ENCODE measurements at places on chromosomes 6 and 20.
A peak's percentile ranks its signal among the peaks of the same experiment; 100 is the strongest.

GRCh38 chr6:3309391-3310050 lies 50.8 kb downstream of the PSMG4 start:
- no peak for DNase-seq

DNA sequence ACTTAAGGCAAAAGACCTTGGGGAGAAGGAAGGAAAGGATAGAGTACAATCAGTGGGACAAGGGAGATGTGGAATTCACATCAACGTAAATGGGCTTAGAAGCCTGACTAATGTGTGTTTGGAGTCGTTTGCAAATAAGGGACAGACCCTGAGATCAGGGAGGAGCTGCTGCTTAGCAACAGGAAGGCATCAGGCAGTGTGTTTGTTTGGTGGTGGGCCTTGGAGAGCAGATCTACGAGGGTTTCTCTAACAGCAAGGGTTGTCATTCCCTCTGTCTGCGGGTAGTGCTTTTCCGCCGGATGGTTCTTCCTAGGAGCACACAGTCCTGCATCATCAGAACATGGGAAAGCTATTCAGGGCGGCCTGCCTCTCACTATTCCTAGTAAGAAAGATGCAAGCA lies 40.4 kb downstream of the C6orf118 start:
- no peak for DNase-seq

DNA sequence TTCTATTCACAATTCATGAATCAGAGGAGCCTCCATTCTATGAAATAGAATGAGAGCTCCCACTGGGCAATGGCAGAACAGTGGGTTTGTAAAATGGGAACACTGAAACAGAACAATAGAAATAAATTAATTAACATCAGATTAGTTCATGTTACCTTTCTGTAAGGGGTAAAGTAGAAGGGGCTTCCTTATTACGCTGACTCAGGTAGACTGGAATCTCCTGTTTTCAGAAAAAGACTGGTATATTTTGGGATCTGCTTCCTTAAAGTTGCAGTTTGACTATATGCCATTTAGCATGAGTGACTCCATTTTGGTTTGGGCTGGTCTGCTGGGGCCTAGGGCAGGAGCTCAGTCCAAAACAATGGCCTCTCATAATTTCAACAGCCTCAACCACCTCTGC lies 52.8 kb upstream of the ZFAND3 start:
- no peak for DNase-seq

DNA sequence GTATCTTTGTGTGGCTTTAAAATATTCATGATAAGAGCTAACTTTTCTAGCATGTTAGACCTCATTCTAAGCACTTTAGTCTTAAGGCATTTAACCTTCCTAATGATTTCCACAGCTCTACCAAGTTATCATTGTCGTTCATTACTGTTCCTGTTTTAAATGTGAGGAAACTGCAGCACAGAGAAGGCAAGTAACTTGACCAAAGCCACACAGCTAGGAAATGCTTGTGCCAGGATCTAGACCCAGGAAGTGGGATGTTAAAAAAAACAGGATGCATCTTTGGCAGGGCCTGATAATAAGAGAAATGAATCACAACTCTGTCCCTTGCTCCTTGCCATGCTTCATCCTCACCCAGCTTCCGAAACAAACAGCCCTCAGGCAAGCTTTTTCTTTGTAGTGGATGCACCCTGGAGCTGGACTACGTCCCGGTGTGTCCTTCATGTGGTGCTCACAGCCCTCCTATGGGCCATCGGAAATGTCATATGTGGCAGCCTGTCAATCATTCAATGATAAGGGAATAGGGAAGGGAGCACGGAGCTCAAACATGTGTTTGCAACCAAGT lies 196.9 kb upstream of the RREB1 start:
- no peak for DNase-seq

- no peak for DNase-seq
Observed at GRCh38 chr20:21099751-21100577, 6.2 kb downstream of the LINC00237 start.

DNA sequence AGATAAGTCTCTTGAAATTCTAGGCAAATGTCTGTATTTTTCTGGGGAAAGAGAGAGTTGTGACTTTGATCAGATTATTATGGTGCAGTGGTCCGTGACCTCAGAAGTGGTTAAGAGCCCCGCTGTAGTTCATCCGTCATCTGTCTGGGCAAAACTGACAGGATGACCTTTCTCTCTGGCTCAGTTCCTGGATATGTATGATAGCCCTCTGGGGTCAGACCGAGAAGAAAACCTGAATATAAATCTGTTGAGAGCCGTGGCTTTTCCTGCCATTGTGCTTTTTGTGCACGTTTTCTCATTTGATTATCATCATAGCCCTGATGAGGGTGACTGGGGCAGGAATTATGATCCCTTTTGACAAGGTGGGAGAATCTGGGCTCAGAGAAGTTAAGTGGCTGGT lies 26.5 kb downstream of the GHRH start:
- DNase-seq: no peak

GRCh38 chr20:56616716-56617115 lies 12.4 kb upstream of the TFAP2C start:
- no peak for DNase-seq

DNA sequence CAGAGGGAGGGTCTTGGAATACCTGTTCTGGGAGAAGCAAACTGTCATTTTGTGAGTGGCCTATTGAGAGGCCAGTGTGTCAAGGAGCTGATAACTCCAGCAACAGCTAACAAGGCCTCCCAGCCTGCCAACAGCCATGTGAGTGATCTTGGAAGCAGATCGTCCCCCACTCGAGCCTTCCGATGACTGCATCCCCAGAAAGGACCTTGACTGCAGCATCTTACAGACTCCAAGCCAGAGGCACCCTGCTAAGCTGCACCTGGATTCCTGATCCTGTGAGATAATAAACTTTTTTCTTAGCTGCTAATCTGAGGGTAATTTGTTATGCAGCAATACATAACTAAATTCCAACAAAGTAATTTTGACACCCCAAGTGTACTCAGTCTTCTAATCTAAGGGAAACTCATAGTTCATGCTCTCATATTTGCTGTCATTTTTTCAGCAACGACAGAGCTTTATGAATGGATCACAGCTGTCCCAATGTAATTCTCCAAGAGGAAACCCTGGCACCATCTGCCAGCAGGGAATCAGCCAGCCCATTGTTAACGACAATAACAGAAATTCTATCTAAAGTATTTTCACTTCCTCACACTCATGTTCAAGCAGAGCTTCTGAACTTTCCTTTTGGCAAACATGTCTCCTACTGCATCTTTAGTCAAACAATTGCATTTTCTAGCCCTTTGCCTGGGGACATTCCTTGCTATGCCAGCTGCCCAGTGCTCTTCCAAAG lies 470.2 kb upstream of the BTBD3 start:
- no peak for DNase-seq

GRCh38 chr20:6180531-6180930 lies 57.7 kb upstream of the FERMT1 start:
- DNase-seq: no peak

- DNase-seq: no peak
Observed at GRCh38 chr6:138897031-138897430, 91.0 kb downstream of the REPS1 start.

DNA sequence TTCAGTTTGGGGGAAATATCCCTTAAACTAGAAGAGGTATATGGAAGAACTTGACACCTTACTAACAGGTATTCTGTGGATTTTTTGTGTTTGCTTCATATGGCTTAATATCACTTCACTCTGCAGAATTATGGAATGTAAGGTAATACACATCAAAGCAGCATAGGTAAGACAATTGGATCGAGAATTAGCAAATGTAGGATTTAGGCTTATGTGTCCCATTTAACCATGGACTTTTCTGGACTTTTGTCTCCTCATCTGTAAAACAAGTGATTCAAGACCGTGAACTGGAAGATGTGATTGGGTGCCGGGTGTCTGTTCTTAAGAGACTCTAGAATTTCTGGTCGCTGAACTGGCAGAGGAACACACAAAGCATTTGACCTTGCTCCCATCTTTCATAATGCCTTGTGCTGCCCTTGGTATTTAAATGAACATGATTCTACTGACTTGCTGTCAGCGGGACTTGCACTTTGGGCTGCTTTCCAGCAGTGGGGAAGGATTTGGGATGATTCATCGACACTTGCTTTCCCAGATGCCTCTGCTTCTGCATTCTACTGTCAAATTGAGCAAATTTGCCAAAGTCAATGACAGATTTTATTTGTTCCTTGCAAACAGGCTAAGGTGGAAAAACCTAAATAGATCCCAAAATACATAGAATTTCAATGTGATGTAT lies 199.8 kb downstream of the PLCB1 start:
- no peak for DNase-seq

- no peak for DNase-seq
Observed at GRCh38 chr6:66516377-66516776, 809.4 kb upstream of the EYS start.

DNA sequence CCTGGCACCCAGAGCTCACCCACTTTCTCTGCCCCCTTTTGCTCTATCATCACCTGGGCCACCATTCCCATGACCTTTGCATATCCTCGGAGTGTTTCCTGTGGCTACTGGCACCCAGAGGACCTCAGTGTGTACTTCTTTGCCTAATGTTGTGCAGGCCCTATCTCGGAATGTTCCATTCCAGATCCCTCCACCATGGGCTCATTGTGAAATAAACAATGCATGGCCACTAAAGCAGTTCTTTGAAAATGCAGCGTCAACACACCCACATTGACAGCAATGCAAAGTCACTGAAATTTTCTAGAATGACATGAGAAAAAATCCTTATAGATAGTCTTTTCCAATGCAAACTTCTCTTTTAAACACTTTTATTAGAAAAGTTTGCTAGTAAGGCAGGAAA lies 72.9 kb upstream of the AGPAT4 start:
- no peak for DNase-seq

DNA sequence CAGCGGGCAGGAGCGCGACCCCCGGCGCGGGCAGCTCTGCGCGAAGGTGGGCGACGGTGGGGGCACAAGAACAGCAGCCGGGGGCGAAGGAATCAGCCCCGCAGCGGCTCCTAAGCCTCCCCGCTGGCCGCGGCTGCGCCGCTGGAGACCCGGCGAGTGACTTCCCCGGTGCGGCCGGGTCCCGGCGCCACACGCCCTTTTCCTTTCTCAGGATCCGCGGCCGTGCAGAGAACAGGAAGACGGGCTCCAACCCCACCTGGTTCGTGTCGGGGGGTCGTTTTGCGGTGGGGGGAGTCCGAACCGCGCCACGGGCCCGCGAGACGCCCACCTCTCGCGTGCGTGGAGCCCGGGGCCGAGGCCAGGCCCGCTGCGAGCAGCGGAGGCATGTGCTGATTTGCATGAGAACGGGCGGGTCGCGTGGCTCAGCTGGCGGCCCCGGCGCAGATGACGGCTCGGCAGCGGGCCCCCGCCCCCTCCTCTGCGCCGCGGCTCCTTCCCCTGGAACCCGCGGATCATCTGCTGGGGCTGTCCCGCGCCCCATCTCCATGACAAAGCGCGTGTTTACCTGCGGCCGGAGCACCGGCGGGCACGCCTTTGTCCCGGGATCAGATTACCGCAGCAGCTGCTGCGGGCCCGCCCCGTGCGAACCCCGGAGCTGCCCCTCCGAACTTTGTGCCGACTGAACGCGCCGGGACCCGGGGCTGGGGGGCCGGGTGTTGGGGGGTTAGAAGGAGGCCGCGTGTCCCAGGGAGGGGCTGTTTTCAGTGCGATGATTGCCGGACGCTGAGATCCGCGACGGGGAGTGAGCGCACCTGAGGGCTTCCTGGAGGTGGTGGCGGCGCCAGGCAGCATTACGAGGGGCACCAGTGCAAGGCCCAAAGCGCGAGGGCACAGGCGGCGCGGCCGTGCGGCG lies 4.9 kb upstream of the DLL1 start:
- peak; percentile 64 for DNase-seq

DNA sequence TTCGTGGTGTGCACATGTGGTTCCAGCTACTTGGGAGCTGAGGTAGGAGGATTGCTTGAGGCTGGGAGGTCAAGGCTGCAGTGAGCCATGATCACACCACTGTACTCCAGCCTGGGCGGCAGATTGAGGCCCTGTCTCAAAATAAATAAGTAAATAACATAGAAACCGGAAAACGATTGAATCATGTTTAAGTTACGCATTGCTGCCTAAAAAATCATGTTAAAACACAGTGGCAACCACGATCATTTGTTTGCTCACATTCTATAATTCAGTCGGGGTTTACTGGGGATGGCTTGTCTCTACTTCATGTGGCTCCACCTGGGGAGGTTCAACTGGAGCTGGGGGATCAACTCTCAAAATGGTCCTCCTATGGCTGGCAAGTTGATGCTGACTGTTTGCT lies 8.2 kb upstream of the CDKN1A start:
- DNase-seq: no peak

- DNase-seq: no peak
Observed at GRCh38 chr20:43726811-43727338, at the start of gene GTSF1L. GTSF1L (minus strand) TSS chr20:43727002; CDS start chr20:43726694, 308 bp downstream.

DNA sequence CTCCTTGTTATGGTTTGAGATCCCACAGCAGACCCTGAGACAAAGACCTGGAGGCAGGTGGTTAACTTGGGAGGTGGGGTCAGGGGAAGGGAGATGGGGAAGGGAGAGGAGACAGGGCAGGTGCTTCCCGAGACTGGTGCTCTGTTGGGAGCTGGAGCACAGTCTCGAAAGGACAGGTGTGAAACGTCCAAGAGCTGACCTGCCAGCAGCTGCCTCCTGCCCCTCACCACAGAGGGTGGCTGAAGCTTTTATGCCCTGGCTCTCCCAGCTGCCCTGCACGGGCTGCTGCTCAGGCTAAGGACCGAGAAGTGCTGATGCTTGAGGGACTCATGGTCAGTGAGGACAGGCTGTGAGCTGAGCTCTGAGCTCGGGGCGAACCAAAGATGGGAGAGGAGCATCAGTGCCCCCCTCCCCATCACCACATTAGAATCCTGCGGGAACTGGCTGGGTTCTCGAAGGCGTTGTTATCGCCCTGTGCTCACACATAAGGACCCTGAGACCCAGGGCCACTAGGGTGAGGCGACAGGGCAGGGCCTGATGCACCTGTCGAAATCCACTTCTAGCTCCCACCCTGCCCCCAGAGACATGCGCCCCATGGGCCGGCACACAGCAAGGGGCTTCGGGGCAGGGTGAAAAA lies 25.3 kb upstream of the CD93 start:
- DNase-seq: no peak

- DNase-seq: no peak
Observed at GRCh38 chr6:161837854-161838253, 564.0 kb upstream of the AGPAT4 start.

GRCh38 chr6:79630380-79630882 lies 698 bp upstream of the SH3BGRL2 start:
- DNase-seq: no peak

GRCh38 chr6:133456439-133456838 lies 215.3 kb downstream of the EYA4 start:
- DNase-seq: no peak

DNA sequence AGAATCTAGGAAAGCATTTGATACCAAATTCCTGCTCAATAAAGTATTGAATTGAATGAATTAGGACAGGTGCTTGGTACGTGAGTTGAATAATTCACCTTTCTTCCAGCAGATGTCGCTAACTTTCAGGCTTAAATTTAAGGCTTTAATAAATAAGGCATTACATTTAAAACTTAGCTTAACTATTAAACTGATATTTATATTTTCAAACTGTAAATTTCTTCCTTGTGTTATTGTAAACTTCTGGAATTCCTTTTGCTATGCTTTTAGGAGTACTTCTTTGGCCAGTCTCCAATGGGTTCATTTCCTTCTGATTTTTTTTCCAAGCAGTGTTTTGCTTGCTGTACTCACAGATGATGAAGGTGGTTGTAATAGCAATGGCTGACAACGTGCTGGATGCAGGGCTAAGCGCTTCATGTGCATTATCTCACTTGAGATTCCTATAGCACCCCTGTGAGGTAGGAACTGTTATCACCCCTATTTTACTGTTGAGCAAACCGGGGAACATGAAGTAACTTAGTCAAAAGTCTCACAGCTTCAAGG lies 71.3 kb upstream of the SLC2A12 start:
- no peak for DNase-seq

All from right forelimb (tissue), 1 donor.